ENCODE measurements at places on chromosomes 1 and 21.

- no peak for DNase-seq
Measured at GRCh38 chr1:28412731-28413130, 43.2 kb downstream of the PHACTR4 start.

GRCh38 chr1:21716169-21716568 is 47.0 kb upstream of the RAP1GAP start:
- DNase-seq, result no peak

DNA sequence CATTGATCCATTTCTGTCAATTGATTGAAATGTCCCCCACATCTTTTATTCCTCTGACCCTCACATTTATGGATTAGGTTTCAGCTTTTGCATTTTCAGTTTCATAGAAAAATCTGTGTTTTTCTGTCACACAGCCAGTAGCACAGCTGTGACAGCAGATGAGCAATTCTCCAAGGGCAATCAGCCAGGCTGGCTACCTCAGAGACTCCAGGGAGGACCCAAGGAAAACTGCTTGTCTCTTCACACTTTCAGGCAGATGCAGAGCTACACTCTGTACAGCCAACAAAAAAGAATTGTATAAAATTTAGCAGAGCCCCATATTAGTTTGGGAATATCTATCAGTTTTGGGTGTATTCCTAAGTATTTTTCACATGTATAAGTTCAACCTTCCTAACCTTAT is 257.2 kb downstream of the LRRC7 start:
- DNase-seq, result no peak

- DNase-seq, result no peak
Measured at GRCh38 chr21:38780879-38781278, 24.9 kb upstream of the ETS2 start.

DNA sequence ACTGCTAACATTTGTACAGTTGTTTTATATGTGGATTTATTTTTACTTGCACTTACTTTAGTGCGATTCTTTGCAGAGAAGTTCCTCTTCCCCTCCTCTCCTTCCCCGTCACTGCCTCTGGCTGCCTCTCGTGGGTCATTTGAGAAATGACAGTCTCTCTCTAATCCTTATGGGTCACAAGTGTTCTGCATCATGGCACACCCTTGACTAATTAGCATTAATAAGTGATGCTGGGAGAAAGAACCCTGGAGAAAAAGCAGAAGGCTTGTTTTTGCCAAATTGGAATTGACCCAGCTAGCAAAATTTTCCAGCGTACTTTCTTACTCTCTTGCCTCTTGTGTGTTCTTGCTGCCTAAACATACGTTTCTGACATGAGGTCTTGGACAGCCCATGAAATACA is 301.2 kb downstream of the DUSP10 start:
- DNase-seq, result no peak

GRCh38 chr21:32096411-32096810 is 182.4 kb downstream of the MIS18A start:
- DNase-seq, result peak; percentile 17

GRCh38 chr1:68725001-68725752 is 228.3 kb upstream of the DEPDC1 start:
- DNase-seq, result no peak

- DNase-seq, result no peak
Measured at GRCh38 chr1:68746378-68746777, 249.5 kb upstream of the DEPDC1 start.

- DNase-seq, result no peak
Measured at GRCh38 chr1:159177272-159177907, 6.0 kb downstream of the CADM3 start.

DNA sequence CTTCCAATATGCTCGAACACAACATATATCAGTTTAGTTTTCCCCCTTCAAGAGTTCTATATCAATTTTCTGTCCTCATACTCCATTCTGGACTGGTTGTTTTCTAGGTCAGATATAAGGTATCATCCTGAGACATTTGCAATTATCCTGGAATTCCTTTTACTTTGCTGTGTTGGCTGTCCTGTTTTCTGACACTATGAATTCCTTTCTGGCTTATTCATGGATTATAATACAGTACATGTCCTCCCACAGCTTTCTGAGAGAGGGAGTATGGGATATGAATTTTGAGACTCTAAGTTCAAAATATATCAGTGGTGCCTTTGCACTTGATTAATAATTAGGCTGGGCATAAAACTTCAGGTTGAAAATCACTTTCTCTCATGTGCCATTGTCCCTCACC is 11.9 kb downstream of the PHTF1 start:
- no peak for DNase-seq

DNA sequence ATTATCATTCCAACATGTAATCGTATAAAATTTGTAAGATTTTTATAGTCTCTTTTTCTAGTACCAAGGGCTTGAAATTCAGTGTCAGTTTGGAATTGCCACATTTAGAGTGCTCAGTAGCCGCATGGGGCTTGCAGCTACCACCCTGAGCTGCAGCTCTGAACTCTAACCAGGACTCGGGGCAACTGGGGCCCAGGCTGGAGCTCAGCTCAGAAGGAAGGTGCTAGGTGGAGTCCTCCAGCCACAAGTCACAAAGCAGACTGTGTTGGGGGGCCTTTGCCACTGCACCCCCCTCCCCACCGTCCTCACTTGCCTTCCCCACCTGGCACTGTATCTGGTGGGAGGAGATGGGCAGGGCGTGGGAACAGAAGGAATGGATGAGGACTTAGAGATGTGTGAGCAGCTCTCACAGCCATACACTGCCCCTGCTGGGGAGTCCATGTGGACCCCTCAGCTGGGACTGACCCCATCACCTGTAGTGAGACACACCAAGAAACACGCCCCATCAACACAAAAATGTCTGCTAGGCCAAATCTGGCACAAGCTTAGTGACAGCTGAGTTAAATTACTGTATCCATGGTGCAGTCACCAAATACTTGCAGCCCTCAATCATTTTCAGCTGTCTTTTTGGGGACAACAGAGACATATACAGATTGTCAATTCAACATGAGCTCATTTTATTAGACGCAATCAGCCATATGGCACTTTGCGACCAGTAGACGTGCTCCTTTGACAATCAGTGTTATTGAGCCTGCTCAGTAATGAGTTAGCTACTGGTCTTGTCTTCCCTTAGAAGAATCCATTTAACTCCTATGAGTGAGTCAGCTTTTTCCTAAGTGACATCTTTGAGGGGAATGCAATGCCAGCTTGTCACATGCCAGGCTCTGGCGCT is 241.7 kb upstream of the RAB4A start:
- no peak for DNase-seq

DNA sequence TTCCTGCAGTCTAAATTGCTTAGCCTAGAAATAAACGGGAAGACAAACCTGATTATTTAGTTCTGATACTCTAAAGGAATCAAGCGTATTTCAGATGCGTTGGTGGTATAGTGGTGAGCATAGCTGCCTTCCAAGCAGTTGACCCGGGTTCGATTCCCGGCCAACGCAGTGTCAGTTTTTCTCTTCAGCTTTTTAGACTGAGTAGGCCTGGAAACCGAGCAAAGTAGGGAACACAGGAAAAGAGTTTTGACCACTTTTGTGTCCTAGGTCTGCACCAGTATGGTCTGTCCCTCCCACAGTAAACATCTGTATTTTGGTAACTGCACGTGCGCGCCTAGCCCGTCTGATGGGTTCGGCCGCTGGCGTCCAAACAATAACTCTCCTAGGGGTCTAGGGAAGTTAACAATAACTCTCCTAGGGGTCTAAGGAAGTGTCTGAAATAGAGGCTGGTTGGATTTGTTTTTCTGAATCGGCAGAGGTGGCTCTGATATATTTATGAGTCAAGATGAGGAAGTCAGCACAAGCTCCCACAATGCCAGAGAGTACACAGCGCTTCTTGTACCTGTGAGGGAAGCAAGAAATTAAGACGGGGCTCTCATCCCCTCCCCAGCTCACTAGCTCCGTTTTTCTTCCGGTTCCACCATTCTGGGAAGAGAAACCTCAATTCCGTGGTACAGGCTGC is 15.6 kb upstream of the HJV start:
- peak; percentile 86 for DNase-seq

- peak; percentile 51 for DNase-seq
Measured at GRCh38 chr1:39960431-39960958, 5.5 kb downstream of the MFSD2A start.

- DNase-seq, result peak; percentile 58
Measured at GRCh38 chr1:225426395-225427234, 1.2 kb downstream of the LBR start.

DNA sequence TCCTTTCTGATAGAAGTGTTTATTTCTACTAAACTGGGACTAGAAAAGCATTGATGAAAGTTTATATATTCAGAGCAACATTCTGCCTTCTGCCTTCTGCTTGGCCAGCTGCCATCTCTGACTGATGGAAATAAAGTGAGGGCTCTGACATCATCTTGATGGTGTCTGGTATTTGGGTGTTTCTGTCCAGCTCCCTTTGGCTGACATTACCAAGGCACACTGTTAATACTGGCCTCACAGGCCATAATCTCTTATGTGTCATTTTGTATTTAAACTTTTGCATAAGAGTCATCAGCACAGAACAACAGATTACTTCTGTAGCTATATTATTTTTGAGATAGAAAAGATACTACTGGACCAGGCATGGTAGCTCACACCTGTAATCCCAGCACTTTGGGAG is 216.9 kb downstream of the RYR2 start:
- no peak for DNase-seq

- DNase-seq, result no peak
Measured at GRCh38 chr1:240474133-240474614, 137.8 kb downstream of the GREM2 start.

GRCh38 chr1:32303997-32304622 is 12.2 kb downstream of the HDAC1 start:
- no peak for DNase-seq

DNA sequence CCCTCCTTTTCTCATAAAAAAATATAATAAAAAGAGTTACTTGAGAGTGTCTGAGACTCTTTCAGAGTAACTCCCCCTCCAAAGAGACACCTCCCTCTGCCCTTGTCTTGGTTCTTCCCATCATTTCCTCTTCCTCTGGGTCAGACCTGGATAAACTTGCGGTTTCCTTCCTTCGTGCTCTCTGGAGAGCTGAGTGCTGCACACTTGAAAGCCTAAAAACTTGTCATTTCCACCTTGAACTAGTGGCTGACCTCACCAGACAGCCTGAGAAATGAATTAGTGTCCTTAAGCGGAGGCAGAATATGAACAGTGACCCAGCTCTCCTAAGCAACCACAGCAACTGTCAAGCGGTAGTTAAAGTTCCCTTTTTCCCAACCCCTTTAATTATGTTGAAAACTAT is 88.4 kb upstream of the PROX1 start:
- DNase-seq, result no peak

GRCh38 chr1:85297855-85298629 is 21.6 kb upstream of the BCL10 start:
- DNase-seq, result no peak

DNA sequence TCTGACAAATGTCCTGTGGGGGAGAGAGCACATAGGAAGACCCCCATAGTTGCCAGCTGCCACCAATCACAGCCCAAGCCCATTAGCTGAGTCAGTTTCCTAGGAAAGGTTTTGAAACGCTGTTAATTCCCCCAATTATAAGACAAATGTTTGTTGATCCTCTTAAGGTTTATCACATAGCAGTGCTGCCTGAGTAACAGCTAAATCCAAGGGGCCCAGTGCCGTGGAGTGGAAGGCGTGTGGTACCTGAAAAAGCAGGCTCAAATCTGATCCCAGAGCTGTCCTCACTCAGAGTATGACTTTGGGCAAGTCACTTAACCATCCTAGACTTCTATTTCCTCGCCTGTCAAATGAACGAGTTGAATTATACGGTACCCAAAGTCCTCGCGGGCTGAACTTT is 69.5 kb downstream of the GRIK3 start:
- no peak for DNase-seq

DNA sequence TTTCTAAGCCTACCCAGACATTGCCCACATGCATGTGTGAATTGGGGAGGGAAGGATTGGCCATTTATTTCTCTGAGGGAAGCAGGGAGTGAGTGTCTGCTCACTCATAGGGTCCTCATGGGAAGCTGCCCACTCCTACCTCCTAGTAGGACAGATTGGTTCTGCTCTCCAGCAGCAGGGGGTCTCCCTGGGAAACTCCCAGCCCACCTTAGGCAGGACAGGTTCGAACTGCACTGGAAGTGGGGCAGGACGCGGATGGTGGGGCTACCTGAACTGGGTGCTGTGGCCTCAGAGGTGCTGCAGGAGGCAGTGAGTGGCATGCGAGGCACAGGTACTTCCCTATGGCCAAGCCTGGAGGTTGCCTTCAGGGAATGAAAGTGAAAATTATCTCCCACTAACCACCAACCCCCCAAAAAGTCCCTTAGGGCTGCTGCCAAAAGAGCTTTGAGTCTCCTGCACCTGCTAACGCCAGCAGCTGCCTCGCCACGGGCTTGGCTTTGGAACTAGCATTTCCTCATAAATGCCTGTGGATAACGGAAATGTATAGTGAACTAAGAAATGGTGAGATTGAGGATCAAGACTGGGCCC is 157.0 kb upstream of the COA6 start:
- no peak for DNase-seq

- no peak for DNase-seq
Measured at GRCh38 chr1:44089371-44090048, 29.1 kb upstream of the KLF17 start.

DNA sequence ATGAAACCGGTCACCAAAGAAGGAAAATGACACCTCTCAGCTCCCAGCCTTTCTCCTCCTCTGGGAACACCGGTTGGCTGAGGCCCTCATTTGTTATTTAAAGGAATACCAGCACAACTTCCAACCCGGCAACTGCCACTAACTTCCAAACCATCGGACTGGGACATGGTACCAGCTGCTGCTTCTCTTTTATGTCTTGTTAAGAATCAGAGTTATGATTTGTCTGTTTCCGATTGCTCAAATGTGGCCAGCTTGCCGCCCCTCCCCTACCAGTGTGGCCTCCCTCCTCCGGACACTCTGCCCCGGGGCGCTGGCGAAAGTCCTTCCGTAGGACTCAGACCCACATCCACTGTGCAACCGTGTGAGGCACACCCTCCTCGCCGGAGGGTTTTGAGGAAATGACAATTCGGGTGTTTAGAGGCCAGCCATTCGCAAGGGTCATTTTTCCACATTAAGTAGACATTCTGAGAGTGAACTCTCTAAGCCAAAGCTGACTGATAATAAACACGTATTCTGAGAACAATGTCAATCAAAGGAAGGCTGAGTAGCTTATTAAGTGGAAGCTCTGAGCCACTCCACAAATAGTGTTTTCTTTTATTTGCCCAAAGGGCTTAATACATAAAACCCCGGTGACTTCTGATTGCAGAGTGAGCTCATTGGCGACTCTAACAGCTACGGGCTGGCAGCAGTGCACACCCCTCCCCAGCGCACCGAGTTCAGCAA is 5.5 kb downstream of the RIPK4 start:
- no peak for DNase-seq

GRCh38 chr1:39623053-39623452 is 16.4 kb downstream of the HEYL start:
- DNase-seq, result no peak
